Activated CD8-positive, alpha-beta memory T cell treated with anti-CD3 and anti-CD28 coated beads for 48 hours (primary cell): ENCODE measurements at places on chromosomes 11 and 22.
A peak's percentile ranks its signal among the peaks of the same experiment; 100 is the strongest.

DNA sequence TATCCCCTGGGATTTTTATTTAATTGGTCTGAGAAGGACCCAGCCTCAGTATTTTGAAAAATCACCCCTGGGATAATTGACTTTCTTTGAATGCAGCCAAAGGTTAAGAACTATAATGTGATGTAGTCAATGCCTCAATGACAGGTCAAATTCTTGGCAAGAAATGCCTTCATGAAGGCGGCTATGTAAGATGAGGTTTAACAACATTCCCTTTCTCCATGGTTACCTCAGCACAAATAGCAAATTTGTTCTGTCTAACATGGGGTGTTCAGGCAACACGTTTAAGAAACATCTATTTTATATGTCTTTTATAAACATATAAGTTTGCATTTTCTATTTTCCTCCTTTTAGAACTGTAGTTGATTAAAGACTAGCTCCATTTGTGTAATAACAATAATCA, 5.3 kb downstream of the SLN start:
- DNase-seq: no peak

- no peak for DNase-seq
Measured at GRCh38 chr22:27686534-27686933, 115.0 kb downstream of the MN1 start.

- no peak for DNase-seq
Measured at GRCh38 chr22:42184852-42185251, 54.2 kb upstream of the CYP2D6 start.

GRCh38 chr22:42439821-42440674, 7.8 kb upstream of the NFAM1 start:
- no peak for DNase-seq

GRCh38 chr11:103895106-103895505, 141.3 kb upstream of the DDI1 start:
- DNase-seq: no peak

DNA sequence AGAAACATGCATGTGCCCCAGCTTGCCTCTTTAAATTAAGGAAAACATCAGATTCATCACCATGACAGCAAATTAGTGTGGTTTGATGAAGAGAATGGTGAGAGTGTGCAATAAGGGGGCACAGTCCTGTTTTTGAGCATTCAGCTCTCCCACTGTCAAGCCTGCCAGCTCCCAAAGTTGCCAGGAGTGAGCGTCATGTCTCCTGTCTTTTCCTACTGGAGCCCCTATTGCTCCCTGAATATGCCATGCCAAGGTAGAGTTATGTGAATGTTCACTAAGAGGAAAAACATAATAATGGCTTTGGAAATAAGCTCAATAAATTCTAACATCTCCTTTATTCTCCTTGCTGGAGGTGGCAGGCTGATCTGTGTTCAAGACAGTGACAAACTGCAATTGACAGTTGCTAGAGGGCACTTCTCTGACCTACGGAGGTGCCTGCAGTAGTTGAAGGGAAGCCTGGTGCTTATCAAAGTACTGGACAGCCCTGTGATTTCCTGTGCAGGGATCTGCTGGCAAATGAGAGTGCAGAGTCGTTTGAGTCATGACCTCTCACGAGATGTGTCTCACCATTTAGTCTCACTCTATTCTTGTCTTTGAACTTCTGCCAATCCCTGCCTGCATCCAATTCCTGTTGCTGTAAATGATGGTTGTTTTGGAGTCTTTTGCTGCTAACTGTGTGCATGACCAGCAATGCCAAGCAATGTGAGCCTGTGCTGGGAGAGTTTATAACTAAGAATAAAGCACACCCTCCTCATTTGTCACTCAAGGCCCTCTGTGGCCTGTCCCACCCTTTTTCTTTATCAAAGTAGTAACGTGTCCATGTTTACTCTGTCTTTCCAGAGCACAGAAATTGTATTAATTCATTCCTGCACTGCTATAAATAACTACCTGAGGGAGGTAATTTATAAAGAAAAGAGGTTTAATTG, 34.8 kb downstream of the MRGPRX2 start:
- no peak for DNase-seq

- DNase-seq: no peak
Measured at GRCh38 chr11:115721296-115721995, 217.2 kb upstream of the CADM1 start.

DNA sequence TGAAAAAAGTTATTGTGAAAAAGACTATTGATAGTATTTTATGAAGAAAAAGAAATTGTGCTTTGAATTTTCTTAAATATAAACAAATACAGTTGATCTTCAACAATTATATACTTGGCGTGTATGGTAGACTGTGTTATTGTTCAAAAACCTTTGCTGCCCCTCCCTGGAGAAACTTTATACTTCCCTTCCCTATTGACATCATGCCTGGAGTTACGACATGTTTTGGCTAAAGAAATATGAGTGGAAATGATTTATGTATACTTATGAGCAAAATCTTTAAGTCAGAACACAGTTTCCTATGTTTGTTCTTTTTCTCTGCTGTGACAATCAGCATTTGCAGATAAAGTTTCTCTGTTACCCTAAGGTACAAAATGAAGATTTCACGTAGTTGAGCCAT, 243.8 kb downstream of the TMEM135 start:
- DNase-seq: no peak

GRCh38 chr11:101043940-101044339, 85.7 kb downstream of the PGR start:
- no peak for DNase-seq

DNA sequence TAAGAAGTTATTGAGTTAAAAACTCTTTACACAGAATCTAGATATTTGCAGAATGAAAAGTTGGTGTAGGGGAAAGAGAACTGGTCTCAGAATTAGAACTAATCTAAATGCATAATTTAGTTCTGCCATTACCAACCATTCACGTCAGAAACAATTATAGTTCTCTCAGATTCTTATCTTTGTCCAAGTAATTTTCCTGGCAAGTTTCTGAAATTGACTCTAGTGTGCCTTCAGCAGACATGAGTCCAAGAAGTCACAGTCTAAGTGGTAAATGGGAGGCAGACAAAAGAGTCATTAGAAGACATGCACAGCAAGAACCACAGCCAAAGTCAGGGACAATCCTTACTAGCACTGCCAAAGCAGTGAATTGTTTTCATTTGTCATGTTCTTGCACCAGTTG, 1870.1 kb downstream of the LRRC4C start:
- DNase-seq: no peak

DNA sequence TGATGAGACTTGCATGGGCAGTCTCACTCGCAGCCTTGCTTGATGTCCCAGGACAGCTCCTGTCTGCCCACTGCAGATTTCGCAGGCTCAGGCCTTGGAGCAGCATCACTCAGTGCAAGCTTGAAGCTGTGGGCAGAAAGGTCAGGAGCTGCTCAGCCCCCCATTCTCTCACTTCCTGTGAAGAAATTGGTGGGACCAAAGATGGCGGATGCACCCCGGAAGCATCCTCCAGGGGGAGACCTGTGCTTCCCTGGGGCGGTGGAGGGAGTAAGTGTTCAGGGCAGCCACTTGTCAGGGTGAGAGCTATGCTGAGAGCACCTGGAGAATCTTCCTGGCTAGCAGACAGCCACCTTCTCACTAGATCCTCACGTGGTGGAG, 11.3 kb downstream of the PLAAT2 start:
- no peak for DNase-seq

GRCh38 chr11:5726351-5726750, 9.9 kb upstream of the OR56B1 start:
- no peak for DNase-seq

DNA sequence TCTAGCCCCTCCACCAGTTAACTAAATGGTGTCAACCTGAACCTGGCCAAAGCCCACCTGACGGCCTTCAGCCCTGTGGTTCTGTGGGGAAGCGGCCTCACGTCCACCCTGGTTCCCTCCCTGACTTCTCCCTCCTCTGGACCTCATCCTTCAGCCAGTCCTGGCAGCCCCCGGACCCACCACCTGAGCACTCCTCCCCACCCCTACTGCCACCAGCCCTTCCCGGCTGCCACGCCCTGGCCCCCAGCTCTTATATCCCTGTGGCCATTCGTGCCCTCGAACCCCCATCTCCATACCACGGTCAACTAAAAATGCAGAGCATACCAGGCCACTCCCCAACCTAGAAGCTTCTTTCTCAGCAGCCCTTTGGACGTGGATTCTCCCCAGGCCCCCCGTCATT, 4.2 kb upstream of the MDK start:
- DNase-seq: no peak

DNA sequence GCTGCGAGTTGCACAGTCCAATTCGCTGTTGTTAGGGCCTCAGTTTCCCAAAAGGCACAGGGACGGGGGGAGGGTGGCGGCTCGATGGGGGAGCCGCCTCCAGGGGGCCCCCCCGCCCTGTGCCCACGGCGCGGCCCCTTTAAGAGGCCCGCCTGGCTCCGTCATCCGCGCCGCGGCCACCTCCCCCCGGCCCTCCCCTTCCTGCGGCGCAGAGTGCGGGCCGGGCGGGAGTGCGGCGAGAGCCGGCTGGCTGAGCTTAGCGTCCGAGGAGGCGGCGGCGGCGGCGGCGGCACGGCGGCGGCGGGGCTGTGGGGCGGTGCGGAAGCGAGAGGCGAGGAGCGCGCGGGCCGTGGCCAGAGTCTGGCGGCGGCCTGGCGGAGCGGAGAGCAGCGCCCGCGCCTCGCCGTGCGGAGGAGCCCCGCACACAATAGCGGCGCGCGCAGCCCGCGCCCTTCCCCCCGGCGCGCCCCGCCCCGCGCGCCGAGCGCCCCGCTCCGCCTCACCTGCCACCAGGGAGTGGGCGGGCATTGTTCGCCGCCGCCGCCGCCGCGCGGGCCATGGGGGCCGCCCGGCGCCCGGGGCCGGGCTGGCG, at the start of gene BCR:
BCR (plus strand) TSS at position 209 of the 592 bp plus-strand sequence. CDS start 452 bp downstream, outside the sequence.
- no peak for DNase-seq

DNA sequence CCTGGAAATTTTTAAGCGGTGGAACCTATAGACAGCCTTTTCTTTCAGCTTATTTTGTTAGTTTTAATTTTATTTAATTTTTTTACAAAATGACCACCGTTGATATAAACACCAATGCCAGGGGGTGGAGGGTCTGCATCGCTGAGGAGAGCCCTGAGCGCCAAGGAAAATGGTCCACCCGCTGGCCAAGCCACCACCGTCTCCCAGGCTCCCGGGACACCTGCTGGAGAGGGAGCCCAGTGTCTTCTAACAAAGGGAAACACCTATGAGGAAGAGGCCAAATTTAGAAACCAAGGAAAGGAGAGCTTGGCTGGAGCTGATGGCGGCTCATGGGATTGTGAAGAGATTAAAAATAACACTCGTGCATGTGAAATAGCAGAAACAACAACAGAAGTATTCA, 288 bp upstream of the KRTAP5-8 start:
- no peak for DNase-seq

DNA sequence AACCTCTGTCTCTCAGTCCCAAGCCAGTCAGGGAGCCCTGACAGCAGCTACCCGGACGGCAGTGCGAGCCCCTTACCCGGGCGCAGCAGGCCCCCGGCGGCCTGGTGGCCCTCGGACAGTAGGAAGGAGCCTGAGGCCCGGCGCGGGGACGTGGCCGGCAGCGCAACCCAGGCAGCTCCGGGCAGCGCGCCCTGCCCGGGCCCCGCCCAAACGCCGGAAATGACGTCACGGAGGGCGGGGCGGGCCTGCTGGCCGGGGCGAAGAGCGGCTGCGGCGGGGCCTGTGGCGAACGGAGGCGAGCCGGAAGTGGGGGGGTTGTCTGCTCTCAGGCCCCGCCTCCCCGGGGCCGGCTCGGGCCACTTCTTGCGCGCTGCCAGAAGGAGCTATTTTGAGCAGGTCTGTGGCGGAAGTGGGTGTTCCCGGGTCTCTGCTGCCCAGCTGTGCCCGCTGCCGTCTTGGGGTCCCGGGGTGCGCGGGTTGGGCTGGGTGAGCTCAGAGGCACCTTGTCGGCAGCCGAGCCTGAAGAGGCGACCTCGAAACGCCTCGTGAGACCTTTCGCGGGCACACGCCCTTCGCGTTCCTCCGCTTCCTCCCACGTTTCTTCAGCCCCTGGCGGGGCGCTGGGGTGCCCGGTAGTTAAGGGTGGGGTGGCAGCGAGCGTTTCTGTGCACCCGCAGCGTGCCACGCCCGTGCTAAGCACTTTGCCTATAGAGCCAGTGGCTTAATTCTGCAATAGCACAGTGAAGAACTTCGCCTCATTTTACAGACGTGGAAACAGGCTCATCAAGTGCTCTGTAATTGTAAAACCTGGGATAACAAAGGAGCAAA, at the start of gene C11orf24:
C11orf24 (minus strand) TSS at position 193 of the 828 bp plus-strand sequence. CDS start 8,206 bp downstream, outside the sequence.
- DNase-seq: peak; percentile 77

DNA sequence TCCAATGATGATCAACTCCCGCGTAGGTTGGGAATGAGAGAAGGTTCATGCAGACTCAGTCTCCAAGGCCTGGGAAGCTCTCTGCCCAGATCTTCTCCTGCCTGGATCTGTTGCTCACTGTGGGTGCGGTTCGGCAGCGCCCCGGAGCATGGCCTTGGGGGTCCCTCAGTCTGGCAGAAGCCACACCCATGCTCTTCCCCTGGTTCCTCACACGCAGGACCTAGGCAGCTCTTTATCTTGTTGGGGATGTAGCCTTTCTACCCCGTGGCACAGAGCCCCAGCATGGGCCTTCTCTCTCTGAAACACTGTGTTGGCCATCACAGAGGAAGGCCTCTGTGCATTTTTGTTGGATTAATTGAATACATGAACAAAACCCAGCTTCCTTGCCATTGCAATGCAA, 1461.6 kb downstream of the BRD1 start:
- DNase-seq: no peak

- DNase-seq: no peak
Measured at GRCh38 chr11:103031834-103032233, 60.1 kb downstream of the DCUN1D5 start.
